A673 (cell line): ENCODE measurements at places on chromosomes 1 and 21. TPM values are rescaled to one million over a fixed set of nuclear protein-coding genes. Genes with fewer than 3 reads are reported as not detected.

GRCh38 chr1:12475101-12475500 is 142.9 kb downstream of the DHRS3 start:
- DNase-seq: no peak

DNA sequence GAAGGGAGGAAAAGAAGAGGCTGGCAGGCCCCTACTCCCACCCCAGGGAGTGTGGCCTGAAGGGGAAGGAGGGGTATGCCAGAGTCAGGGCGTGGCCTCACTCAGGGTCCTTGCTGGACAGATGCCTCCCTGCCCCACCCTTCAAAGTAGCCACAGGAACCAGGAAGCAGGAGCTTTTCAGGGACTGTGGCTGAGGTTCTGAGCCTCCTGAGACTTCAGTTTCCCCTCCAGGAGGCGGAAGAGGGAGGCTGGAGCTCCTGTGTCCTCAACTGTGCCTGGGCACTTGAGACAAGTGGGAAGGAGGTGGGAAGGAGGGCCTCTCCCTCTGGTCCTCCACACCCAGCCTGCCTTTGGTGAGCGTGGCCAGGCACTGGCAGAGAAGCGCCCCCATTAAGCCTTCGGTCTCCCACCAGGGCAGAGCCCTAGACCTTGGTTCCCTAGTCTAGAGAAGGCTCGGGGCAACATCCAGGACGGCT is 5.3 kb downstream of the CELSR2 start:
- no peak for DNase-seq

GRCh38 chr1:111733183-111733991 is 5.8 kb downstream of the INKA2 start:
- DNase-seq: no peak

DNA sequence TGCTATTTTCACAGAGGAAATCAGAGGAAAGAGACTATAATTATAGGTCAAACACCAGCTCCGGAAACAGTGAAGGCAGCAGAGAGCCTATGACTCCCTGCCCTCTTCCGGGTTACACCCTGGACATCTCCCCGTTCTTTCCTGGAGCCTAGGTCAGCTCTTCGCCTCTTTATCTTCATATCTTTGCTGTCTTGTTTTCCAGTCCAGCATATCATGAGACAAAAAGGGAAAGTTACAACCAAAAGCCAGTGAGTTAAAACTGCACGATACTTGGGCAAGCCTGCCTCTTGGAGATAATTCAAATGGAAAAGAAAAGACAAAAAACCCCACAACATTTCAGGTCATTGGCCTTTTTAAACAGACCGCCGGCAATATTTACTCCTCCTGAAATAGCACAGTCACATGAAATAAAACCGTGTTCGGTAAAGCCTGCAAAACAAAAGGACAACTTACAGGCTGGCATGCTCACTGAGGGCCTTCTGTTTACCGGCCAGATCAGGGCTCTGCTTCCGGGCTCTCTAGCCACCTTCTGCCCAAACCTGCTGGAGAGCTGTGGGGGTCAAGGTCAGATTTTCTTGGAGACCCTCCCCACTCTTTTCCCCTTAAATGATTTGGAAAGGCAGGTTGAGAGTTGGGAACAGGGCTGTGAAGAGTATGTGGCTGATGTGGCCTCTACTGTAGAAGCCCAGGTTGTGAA is 42.8 kb upstream of the PPP2R5A start:
- DNase-seq: no peak

DNA sequence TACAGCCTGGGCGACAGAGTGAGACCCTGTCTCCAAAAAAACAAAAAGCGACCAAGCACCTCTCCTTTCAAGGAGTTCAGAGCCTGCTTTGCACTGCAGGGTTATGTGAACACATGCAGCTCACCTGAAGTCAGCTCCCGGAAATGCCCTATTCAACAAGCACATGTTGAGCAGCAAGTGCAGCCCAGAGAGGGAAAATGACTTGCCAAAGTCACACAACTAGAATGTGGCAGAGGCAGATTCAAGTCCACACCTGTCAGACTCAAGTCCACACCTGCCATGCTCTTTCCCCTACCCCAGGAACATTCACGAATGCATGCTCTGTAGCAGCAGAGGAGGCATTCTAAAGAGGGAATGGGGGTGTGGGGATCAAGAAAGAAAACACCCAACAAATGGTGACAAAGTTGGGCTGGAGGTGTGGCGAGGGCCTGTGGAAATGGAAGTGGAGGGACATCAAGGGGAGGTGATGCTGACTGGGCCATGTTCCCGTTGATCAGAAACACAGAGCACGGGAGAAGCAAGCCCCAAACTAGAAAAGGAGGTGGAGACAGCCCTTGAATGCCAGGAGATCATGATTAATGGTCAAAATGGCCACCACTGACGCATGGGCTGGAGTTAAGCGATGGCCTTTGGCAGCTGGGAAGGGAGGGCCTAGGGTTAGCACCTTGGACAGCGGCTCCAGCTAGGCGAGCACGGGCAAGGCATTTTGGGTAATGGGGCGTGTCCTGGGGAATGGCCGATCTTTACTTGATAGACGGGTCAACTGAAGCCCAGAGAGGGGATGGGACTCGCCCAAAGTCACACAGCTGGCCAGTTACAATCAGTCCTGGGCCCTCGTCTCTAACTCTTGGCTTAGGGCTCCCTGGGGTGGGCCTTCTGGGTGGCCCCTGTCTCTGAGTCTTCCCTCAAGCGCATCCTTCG is 21.5 kb downstream of the RAP1GAP start:
- DNase-seq: no peak

GRCh38 chr1:34929853-34930701 is 627 bp upstream of the DLGAP3 start:
- DNase-seq: no peak

DNA sequence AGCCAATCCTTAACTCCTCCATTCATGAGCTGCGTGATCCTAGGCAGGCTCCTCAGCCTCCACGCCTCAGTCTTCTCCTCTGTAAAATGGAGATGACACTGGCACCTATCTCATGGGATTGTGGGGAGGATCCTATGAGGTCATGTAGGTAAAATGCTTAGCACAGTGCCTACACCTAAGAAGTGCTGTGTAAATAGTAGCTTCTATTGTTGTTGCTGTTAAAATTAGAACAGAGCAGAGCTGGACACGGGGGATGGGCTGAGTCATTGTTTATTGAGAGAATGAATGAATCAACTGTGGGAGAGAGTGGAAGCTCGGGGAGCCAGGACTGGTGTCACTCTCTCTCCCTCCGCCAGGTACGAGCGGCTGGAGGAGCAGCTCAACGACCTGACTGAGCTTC is 43.0 kb downstream of the TMCC2 start:
- DNase-seq: no peak

DNA sequence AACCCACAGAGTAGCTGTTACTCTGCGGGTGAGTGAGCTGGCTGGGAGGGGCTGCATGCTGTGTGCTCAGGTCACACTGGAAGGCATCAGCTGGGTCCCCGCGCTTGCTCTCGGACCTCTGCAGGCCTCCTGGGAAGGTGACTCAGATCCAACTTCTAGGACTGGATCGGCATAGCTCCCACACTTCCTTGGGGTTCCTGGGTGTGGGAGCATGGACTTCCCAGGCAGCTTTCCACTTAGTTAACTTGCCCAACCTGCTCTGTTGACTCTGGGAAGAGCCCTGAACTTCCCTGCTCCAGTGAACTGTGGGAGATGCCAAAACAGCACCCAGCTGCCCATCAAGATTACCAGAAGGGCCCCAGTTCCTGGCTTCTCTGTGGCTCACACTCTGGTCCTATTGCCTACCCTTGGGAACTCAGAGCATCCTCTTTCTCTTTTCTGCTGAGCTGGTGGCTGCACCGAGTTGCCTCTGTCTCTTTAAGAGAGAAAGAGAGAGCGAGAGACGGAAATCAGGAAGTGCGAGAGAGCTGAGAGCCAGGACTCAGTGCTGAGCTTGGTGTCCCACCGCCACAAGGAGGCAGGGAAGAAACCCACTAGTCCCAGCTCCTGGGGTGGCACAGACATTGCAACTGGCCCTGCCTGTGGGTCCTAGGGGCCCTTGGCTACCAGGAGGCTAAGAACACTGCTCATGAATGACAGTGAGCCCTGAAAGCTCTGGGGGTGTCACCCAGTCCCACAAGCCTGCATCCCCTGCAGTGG is at the start of gene IKBKE:
Gene IKBKE (plus strand): TSS at position 544 of the 759 bp plus-strand sequence. CDS start 2,752 bp downstream, outside the sequence.
- peak; percentile 71 for DNase-seq

DNA sequence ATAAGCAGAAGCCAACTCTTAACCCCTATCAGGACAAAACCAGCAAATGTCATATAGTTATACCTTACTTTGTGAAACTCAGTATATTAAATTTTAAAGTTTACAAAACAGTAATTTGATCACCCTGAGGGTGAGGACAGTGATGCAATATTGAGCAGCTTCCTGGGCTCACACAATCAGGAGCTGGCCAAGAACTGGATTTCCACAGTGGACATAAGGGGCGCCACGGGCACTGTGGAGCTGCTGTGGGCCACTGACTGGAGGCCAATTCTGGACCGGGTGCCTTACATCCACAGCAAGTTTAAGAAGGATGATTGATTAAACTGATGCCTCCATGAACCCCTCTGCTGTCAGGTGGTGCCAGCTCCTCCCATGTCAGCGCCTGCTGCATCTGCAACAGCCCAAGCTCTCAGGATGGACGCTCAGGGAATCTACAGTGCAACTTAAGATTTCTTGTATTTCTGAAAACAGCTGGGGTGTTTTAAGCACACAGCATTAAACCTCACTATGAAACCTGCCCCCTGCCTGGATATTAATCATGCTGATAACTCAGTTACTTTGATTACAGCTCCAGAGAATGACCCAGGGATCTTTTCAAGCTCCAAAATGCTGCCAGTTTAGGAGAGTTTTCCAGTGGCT is 55.9 kb downstream of the TOR3A start:
- DNase-seq: no peak

- DNase-seq: no peak
These were observed 31.0 kb downstream of the ZNF691 start for GRCh38 chr1:42877380-42877779.

DNA sequence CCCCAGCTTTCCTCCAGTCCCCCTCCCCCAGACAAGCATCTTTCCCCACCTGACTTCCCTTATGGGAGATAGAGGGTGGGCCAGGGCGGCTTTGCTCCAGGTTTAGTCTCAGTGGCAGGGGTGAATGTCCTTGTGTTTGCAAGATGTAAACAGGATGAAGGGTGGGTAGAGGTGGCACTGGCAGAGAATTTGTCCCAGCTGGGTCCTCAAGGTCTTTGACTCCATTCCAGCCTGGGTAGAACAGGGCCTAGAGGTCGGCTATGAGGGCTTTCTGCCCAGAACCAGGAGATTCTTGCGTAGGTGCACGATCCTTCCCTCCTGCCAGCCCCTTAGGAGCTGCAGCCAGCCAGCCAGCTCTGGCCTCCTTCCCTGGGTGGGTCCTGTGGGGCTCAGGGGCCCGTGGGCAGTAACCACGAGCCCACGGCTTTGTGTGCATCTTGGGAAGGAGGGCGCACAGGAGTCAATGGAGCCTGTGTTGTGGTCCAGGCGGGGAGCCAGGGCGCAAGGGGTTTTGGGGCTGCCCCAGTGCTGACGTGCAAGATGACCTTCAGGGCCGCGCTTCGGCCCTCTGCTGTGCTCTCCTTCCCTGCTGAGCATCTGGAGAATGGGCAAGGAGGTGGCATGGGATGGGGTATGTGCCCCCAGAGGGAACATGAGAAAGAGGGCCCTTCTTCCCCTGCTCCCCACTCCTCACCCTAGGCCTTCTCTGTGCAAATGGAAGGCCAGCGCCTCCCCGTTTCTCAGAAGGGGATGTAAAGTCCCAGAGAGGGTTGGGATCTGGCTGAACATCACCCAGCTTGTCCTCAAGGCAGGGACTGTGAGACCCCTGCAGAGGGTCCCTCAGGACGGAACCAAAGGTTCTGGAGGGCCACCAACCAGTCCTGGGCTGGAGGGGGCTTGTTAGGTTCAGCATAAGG is 15.7 kb downstream of the POU3F1 start:
- DNase-seq: no peak

DNA sequence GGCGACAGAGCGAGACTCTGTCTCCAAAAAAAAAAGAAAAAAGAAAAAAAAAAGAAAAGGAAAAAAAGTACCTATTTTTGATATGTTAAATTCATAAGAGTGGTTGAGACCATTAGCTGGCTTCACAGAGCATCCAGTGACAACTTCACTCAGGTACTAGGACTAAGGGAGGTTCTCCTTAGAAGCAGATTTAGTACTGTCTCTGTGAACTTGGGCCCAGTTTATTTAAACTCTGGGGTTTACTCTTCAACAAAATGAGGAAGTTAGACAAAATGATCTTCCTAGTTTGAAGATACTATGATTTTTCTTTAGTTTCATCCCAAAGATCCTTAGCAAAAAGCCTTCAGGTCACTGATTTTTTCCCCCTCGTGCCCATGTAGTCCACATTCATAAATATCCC is 21.2 kb downstream of the MACO1 start:
- no peak for DNase-seq

GRCh38 chr1:29756901-29757725 is 520.8 kb downstream of the PTPRU start:
- no peak for DNase-seq

GRCh38 chr1:93448292-93448982 is 519 bp downstream of the FNBP1L start:
- peak; percentile 78 for DNase-seq

- no peak for DNase-seq
These were observed 361 bp downstream of the TMCC2 start for GRCh38 chr1:205228093-205228521.

DNA sequence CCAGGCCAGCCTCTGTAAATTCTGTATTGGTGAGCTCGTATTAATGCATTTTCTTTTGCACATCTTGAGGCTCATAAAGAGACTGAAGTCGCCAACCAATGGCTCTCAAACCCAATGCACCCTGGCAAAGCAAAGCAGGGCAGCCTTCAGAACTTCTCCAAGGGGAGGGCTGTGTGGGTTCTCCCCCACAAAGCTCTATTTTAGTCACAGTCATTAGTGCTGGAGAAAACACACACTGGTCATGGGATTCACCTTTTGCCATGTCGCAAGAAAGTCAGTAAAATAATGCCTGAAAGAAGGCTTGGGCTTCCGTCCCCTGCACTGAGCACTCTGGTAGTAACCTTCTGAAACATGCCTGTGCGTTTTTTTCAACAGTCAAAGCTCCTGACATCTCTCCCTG is 26.3 kb upstream of the ATF3 start:
- DNase-seq: no peak

GRCh38 chr1:85617633-85618100 is 37.1 kb downstream of the CCN1 start:
- no peak for DNase-seq

DNA sequence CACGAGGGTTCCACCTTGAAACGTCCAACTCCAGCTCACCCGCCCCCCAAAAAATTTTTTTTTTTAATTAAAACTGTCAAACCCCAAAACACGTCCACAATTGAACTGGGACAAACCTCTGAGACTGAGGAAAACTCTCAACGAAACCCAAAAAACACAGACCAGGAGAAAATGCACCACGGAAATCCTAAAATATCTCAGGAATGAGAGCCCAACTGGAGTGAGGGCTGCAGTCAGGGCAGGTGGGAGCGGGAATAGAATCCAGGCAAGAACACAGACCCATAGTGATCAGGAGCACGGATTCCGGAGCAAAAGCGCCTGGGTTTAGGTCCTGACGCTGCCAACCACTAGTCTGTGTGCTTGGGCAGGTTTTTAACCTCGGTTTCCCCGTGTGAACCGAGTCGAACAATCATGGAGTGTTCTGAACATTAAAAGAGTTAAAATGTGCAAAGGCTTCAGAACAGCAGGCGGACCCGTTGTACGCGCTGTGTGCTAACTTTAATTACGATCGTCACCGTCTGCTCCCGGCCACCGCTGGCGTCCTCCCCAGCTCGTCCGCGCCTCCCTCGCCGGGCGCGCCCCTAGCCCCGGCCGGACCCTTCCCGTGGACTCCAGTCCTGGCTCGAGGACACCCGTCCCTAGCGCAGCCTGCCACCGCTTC is 624 bp downstream of the ARHGAP29 start:
- DNase-seq: peak; percentile 42

- DNase-seq: no peak
These were observed 24.0 kb upstream of the LIN9 start for GRCh38 chr1:226332947-226333346.

The FAM78B gene
- 0.24 and 0.50 TPM in 2 replicates for total RNA-seq

The MXRA8 gene
- 0.55 and 0.73 TPM in 2 replicates for total RNA-seq

The DOCK7 gene
- 60.8 and 66.5 TPM in 2 replicates for total RNA-seq

The HSD3B2 gene
- total RNA-seq: not detected in 2 replicates

The CHML gene
- total RNA-seq: 10.6 and 11.9 TPM in 2 replicates
